ENCODE measurements at places on chromosomes 6 and 20. TPM values are rescaled to one million over a fixed set of nuclear protein-coding genes. Genes with fewer than 3 reads are reported as not detected.

DNA sequence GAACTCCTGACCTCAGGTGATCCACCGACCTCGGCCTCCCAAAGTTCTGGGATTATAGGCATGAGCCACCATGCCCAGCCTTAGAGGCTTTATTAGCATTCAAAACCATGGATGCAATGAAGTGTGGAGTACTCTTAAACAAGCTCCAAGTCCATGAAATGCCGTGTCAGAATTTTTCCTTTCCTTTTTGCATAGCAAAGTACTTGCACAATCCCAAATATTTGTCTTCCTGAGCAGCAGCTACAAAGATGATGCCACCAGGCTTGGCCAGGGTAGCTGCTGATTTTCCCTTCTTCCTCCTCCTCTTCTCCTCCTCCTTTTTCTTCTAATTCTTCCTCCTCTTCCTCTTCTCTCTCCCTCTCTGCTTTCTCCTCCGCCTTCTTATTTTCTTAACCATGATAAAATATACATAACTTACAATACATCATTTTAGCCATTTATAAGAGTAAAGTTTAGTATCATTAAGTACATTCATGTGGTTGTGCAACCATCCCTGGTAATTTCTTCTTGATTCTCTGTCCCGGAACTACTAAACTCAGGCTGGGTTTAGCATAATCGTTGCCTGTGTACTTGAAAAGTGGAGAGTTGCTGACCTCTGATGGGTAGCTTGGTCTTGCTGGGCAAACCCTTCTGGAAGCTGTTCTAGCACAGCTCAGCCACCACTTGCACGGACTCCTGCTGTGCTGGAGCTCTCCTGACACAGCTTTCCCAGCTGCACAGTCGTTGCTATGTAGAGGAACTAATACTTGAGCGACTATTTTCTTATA lies 20.3 kb downstream of the MUCL3 start:
- no peak for DNase-seq

DNA sequence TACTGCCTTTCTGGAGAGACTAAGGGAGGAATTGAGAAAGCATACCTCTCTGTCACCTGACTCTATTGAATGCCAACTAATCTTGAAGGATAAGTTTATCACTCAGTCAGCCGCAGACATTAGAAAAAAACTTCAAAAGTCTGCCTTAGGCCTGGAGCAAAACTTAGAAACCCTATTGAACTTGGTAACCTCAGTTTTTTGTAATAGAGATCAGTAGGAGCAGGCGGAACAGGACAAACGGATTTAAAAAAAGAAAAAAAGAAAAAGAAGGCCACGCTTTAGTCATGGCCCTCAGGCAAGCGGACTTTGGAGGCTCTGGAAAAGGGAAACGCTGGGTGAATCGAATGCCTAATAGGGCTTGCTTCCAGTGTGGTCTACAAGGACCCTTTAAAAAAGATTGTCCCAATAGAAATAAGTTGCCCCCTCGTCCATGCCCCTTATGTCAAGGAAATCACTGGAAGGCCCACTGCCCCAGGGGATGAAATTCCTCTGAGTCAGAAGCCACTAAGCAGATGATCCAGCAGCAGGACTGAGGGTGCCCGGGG lies 43.1 kb upstream of the RNF182 start:
- no peak for DNase-seq

DNA sequence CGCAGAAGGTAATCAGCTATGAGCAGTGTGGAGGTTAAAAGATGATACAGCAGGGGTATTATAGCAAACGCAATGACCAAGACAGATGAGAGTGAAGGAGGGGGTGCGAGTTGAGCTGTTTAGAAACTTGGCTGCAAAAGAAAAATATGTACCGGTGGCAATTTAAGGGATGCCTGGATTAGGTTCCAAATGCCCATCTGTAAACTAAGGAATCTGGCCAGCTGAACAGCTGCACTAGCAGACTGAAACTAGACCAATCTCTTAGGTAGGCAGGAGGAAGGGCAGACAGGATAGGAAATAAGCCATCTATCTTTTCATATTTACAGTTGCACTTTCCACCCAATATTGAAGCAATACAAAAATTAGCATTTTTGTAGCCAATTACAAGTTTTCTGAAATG lies 407.6 kb downstream of the HTR1B start:
- DNase-seq: no peak

- DNase-seq: no peak
Measured at GRCh38 chr20:45032781-45033180, 66.5 kb downstream of the STK4 start.

DNA sequence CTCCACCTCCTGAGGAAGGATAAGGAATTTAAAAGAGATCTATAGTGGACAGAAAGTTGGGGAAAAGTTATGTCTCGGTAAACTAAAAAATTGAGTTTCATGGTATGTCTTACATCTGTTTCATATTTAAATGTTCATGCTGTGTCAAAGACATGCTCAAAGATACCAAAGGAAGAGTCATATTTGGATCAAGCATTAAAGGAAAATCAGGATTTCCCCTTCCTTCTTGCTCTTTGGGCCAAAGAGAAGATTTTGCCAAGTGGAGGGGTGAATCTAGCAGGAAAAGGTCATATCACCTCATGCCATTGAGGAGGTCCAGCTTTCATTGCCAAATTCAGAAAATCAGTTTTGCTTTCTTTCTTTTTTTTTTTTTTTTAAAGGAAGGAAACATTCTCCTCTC lies 192.4 kb downstream of the OGFRL1 start:
- no peak for DNase-seq

DNA sequence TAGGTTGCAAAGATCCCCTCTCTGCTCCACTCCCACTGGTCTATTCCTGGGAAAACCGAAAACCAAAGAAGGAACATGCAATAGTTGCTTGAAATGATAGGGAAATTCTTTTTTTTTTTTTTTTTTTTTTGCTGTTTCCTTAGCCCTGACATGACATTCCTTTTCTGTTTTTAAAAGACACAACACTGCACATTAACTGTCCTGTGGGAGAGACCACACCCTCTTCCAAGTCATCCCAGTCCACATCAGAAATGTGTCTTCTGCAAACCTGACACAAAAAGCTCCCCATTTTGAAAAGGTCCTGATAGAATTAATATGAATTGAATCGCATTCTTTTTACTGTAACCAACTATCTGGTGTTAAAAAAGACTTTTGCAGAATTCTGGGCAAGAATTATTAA lies 43.4 kb upstream of the RIPOR2 start:
- no peak for DNase-seq

DNA sequence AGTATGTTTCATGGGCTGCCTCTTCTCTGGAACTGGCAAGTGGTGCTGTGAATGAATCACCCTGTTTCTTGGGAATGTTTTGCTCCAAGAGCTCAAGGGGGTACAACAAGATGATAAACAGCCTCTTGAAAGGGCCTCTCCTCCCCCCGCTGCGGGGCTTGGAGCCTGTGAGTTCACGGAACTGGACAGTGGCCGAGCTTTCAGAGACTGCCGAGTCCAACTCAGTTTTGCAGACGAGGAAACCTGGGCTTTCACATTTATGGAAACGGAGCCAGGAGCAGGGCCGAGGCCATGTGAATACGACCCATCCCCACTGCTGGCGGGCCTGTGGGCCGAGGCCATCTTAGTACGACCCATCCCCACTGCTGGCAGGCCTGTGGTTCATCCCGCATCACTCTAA lies 18.2 kb upstream of the SRC start:
- no peak for DNase-seq

- DNase-seq: no peak
Measured at GRCh38 chr6:145374570-145374969, 360.8 kb downstream of the EPM2A start.

DNA sequence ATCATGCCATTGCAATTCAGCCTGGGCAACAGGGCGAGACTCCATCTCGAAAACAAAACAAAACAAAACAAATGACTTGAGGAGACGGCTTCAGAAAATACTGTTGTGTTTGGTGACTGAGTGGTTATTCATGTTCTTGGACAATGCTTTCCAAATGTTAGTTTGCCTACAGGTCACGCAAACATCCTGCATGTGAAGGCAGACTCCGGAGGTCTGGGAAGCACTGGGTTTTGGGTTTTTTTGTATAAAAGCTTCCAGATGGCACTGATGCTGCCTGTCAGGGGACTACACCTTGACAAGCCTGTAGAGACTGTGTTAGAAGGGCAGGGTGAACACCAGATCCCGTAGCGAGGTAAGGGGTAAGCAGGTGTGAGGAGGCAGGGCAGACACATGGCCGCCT lies 81.7 kb downstream of the THBS2 start:
- DNase-seq: no peak

GRCh38 chr20:13220904-13221297 lies at the start of gene ISM1:
TSS of gene ISM1 (plus strand) at chr20:13221274. CDS start at chr20:13221777, 503 bp downstream.
- peak; percentile 69 for DNase-seq

GRCh38 chr6:33019372-33019771 lies 10.0 kb upstream of the HLA-DOA start:
- DNase-seq: no peak

GRCh38 chr6:127343809-127344659 lies 625 bp upstream of the ECHDC1 start:
- peak; percentile 45 for DNase-seq

DNA sequence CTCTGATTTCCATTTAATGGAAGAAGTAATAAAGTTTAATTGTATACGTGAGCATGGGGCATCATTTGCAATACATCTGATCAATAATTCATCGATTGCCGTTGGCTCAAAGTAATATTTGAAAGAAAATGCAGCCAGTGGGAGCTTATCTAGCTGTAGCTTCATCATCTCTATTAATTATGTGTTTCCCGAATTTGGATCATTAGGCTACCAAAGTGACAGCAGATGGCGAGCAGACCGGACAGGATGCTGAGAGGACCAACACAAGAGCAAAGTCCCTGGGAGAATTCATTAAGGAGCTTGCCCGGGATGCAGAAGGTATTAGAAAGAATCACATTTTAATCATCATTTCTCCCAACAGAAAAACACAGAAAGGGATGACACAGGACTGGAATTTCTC lies 327.1 kb downstream of the ARHGAP18 start:
- no peak for DNase-seq

DNA sequence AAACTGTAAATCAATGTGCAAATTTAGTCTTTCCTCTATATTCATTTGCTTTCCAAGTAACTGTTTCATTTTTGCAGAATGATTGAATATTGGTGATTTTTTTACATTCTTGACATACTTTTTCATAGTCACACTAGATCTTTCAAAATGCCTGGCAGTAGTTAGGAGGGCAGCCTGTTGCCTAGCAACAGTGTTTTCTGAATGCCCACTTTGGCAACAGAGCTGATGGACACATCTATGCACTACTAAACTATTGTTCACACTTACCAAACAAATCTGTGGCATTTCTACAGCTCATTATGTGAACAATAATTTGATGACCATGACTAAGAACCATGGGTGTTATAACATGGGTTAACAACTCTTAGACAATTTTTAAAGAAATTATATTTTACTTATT lies 438.0 kb upstream of the IMPG1 start:
- no peak for DNase-seq

DNA sequence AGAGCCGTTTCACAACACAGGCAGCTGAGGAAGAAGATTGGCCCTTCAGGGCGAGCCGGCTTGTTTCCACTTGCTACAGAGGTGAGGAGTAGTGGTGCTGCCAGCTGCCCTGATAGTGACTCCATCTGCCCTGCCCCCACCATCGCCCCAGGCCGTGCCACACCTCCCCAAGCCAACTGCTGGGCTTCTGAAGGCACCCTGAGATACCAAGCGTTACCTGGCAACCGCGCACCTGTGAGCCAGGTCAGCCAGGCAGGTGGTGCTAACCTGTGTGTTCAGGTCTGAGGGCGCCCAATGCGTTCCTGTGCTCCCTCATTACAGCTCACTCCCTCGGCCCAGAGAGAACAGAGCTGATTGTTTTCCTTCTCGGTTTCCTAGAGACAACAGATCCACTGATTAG lies 299.1 kb upstream of the ID4 start:
- no peak for DNase-seq

GRCh38 chr6:55917751-55918415 lies 42.5 kb upstream of the BMP5 start:
- no peak for DNase-seq

GRCh38 chr6:24145690-24146131 lies 19.7 kb downstream of the NRSN1 start:
- DNase-seq: no peak

- no peak for DNase-seq
Measured at GRCh38 chr20:46217583-46217982, 90.7 kb downstream of the CDH22 start.

DNA sequence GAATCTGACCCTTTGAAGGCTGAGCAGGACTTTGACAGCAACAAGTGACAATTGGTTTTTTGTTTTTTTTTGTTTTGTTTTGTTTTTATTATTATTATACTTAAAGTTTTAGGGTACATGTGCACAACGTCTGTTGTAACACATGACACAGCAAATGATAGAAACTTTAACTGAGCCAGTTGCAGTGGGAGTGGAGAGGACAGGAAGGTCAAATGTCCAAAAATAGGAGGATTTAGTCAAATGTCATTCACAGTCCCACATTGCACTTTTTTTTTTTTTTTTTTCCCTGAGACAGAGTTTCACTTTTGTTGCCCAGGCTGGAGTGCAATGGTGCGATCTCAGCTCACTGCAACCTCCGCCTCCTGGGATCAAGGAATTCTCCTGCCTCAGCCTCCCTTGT lies 223.0 kb downstream of the HIVEP2 start:
- no peak for DNase-seq

GRCh38 chr6:38697846-38698245 lies 5.1 kb downstream of the GLO1 start:
- DNase-seq: no peak

- no peak for DNase-seq
Measured at GRCh38 chr6:132272776-132273175, 128.5 kb downstream of the MOXD1 start.

- peak; percentile 68 for DNase-seq
Measured at GRCh38 chr6:170344631-170345576, 38.3 kb downstream of the FAM120B start.

DNA sequence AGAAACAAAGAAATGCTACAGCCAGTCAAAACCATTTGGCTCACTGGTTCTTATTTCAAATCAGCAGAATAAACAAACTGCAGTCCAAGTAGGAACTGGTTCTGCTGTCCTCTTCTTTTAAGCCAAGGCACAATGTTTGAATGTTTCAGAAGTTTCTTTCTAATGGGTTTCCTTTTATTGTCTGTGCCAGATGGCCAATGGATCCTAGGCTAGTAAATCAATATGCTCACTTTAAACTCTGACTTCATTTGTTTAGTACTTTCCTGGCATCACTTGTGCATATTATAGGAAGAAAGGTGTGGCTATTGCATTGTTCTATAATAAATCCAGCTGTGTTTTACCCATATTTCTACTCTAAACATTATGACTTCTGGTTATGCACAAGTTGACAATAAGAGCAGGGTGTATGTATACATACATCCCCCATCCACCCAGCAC lies 99.7 kb upstream of the PLCB4 start:
- DNase-seq: no peak

DNA sequence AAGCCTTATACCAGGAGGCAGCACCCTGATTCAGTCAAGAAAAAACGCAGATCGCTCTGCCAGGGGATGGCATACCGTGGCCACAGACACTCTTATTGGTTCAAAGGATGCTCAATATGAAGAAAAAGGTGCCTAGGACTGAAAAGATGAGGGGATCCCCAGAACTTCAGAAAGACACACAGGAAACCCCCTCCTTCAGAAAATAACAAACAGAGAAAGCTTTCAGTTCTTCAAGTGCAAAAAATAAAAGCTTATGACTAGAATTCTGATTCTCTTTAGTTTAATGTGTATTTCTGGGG lies 17.7 kb upstream of the MYB start:
- DNase-seq: no peak

- no peak for DNase-seq
Measured at GRCh38 chr6:49333345-49334125, 129.5 kb downstream of the MMUT start.

The LHFPL5 gene
- 1.0 TPM for total RNA-seq

The ADTRP gene
- total RNA-seq: not detected

The COL19A1 gene
- not detected for total RNA-seq

The CLPSL2 gene
- not detected for total RNA-seq

The SERINC1 gene
- 76.3 TPM for total RNA-seq

The PRSS35 gene
- total RNA-seq: 0.34 TPM

The RAMACL gene
- total RNA-seq: not detected
